ENCODE measurements at places on chromosomes 1 and 21.

GRCh38 chr21:42157606-42158310 is 61.2 kb upstream of the ABCG1 start:
- no peak overlapping the region for H3K4me3 ChIP-seq
- DNase-seq = no peak
- no peaks in the 10 kb centered on the region for H3K36me3 ChIP-seq
- H3K27me3 ChIP-seq = no peaks in the 10 kb centered on the region

DNA sequence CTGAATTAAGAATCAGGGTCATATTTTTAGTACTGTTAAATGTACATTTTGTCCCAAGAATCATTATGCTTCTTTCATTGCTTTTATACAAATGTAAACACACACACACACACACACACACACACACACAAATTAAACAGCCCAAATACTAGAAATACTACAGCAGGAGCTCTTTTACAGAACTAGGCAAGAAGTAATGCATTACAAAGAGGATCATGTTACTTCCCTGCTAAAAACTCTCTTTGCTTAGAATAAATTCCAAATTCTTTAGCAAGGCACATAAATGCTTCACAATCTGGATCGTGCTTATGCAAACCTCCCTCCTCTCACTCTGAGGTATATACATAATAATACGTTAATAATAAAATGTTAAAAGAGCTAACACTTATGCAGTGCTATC is 720.4 kb upstream of the ADGRL4 start:
- H3K27ac ChIP-seq = no peak overlapping the region
- no peaks in the 10 kb centered on the region for H3K36me3 ChIP-seq
- no peak overlapping the region for H3K4me3 ChIP-seq
- H3K27me3 ChIP-seq = no peaks in the 10 kb centered on the region
- no peak for DNase-seq

DNA sequence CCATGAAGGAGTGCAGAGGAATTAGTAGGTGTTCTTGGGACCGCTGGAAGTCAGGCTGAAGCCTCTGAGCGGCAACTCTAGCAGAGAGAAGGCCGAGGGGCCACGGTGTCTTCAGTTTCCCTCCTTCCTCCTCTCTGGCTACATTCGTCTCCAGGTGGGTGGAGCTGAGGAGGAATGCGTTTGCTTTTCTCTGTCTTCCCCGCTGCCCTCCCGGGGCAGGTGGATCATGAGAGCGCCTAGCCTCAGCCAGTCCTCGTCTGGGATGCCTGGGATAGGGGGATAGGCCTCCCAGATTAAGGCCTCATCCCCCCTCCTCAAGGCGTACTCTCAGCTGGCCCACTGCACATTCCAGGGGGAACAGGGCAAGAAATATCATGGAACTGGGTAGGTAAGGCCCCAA is 7.5 kb upstream of the GOLT1A start:
- H3K27me3 ChIP-seq = peaks cover 2% of the 10 kb centered on the region
- DNase-seq = no peak
- no peaks in the 10 kb centered on the region for H3K36me3 ChIP-seq
- H3K4me3 ChIP-seq = no peak overlapping the region
- H3K27ac ChIP-seq = no peak overlapping the region

- H3K4me3 ChIP-seq = no peak overlapping the region
- no peak overlapping the region for H3K27ac ChIP-seq
- no peaks in the 10 kb centered on the region for H3K27me3 ChIP-seq
- no peak for DNase-seq
- H3K4me1 ChIP-seq = no peaks in the 10 kb centered on the region
- no peaks in the 10 kb centered on the region for H3K36me3 ChIP-seq
These were observed 770.9 kb upstream of the TPTE start for GRCh38 chr21:9750341-9751086.

DNA sequence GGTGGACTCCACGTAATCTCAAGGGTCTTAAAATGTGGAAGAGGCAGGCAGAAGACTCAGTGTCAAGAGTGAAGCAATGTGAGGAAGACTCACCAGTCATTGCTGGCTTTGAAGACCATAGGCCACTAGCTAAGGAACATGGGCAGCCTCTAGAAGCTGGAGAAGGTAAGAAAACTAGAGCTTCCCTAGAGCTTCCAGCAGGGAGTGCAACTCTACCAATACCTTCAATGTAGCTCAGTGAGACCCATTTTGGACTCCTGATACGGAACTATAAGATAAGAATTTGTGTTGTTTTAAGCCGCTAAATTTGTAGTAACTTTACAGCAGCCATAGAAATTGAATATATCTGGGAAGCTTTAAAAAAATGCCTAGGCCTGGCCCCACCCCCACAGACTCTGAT is 18.9 kb downstream of the METTL13 start:
- DNase-seq = no peak
- H3K36me3 ChIP-seq = peaks cover 25% of the 10 kb centered on the region
- H3K4me3 ChIP-seq = no peak overlapping the region
- no peak overlapping the region for H3K27ac ChIP-seq
- no peaks in the 10 kb centered on the region for H3K27me3 ChIP-seq

- peaks cover 5% of the 10 kb centered on the region for H3K27me3 ChIP-seq
- DNase-seq = peak; percentile 92
- H3K36me3 ChIP-seq = peaks cover 34% of the 10 kb centered on the region
- peak within 1 kb of the TSS; percentile 95 for H3K4me3 ChIP-seq
- peak within 1 kb of the TSS; percentile 96 for H3K27ac ChIP-seq
These were observed at the start of gene DUSP12 for GRCh38 chr1:161749509-161750407. TSS of gene DUSP12 (plus strand) at chr1:161749786. CDS start at chr1:161749802, 16 bp downstream.

Measured in activated CD8-positive, alpha-beta T cell treated with anti-CD3 and anti-CD28 coated beads, Interleukin-2, amount 10 ng/mL, durations not matched to agents 7 days and 5 days (primary cell).